Stimulated activated CD4-positive, alpha-beta T cell treated with anti-CD3 and anti-CD28 coated beads, TNF-alpha, amount 100 ng/mL, for 4 hours (primary cell): ENCODE measurements at places on chromosomes 5 and 9.

DNA sequence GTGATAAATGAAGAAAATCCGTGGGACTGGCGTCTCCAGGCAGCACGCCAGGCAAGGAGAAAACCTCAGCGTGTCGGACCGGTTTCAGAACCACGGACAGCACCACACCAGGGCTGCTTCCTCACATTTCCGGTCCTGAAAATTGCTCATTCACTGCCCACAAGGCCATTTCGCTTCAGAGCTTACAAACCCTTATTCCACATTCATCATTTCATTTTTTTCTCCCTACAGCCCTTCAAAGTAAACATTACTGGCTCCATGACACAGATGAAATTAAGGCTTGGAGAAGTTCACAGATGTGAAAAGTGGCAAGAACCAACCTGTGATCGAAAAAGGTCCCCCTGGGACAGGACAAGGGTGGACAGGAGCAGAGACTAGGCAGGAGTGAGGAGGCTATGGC lies 1.5 kb upstream of the GPRIN1 start:
- DNase-seq = no peak

- DNase-seq = no peak
Measured at GRCh38 chr5:122849771-122850170, 4.4 kb downstream of the SNX24 start.

GRCh38 chr5:34015120-34015822 lies 7.4 kb upstream of the AMACR start:
- DNase-seq = no peak

GRCh38 chr9:99748676-99749075 lies 73.0 kb upstream of the NR4A3 start:
- no peak for DNase-seq

DNA sequence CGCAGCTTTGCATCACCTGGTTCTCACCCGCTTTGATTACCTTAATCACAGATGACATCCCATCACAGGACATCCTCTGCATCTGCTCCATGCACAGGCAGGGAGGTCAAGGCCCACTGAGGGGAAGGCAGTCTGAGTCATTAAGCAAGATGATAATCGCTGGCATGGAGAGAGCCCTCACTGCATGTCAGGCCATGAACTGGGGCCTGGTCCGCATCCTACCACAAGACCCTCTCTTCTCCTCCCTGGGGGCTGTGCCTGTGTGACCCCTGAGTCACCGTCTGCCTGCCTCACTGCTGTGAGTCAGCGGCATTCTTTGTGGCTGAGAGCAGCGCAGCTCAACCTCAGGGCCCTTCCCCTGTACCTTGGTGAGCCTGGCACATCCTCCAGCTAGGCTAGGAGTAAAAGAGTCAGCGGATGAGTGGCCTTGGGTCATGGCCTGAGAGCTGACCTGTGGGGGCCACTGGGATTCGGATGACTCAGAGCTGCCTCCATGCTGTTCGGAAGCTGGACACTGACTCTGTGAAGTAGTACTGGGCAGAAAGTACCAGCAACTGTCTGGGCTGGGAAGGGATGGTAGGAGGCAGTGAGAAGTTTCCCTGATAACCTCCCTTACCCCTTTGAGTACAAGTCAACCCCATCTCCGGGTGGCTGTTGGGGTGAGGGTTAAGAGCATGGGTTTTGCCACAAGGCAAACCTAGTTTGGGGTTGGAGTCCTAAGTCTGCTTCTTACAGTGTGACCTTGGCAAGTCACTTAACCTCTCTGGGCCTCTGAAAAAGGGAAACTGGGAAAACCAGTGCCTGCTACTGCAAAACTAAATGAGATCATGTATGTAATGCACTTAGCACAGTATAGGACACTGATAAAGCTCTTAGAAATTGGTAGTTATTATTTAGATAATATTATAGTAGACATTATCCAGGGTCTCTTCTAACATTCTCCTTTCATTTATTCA lies 14.6 kb upstream of the ARSI start:
- DNase-seq = no peak

- no peak for DNase-seq
Measured at GRCh38 chr9:37990404-37991015, 78.5 kb downstream of the SHB start.

DNA sequence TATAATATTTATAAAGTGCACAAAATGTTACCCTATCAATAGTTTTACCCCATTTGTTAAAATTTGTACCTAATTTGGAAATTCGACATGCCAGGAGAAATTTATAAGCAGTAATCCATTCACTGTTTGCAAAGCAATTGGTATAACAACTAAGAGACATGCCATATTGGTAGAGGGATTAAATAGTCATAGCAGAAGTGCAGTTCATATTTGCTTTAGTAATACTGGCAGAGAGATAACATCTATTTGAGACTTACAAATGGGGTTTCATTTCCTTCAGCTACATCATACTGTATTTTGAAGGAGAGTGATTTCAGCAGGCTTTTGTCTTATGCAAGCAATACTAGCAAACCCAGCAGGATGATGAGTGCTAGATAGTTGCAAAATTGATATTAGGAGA lies 610.4 kb upstream of the CDH10 start:
- DNase-seq = no peak

DNA sequence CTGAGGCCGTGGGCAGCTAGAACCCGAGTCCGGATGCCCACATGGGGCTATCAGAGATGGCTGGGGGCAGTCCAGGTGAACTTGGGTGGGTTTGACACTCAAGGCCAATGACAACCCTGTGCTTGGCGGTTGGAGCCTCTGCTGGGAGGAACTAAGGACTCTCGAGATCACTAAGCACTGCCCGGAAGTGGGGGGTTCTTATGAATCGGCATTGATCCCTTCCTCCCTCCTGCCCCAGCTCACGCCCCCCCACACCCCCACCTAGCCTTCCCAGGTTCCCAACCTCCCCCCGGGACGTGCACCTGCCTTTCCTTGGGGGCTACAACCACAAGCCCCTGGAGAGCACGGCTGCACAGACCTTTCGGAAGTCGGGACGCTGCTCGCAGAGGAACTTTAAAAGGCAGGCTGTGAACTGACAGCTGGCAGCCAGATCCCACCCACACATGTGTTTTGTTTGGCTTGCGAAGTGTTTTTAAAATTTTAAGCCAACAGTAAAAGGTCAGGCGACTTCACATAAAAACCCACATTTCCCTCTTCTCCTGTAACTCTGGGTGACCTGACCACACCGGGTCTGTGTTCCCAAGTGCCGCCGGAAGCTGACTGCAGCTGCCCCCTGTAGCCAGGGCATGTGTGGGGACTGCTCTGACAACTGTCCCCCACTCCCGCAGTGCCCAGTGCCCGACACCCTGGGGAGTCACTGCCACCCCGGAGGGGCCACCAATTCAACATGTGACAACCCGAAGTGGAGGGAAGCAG lies 5.1 kb upstream of the RALGDS start:
- no peak for DNase-seq

DNA sequence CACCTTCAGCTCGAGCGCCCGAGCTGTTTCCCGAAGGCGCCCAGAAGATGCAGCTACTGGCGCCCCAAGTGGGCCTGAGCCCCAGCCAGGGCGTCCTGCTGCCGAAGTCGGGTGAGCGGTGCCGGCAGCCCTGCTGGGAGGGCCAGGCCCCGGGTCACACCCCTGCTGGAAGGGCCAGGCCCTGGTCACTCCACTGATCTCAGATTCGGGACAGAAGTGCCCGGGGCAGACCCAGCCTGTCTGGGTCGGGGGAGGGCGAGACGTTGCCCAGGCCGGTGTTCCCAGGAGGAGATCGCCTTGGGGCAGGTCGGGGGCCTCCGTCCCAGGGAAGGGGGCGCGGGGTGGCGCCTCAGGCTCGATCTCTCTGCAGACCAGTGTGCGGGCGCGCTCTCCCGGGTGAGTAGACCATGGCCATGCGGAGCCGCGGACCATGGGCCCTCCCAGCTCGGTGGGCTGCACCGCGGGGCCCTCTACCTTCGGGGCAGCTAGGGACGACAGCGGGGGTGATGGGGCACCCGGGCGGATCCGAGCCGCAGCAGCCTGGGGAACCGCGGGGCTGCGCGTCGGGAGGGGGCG lies 2.3 kb downstream of the LCNL1 start:
- DNase-seq = no peak

DNA sequence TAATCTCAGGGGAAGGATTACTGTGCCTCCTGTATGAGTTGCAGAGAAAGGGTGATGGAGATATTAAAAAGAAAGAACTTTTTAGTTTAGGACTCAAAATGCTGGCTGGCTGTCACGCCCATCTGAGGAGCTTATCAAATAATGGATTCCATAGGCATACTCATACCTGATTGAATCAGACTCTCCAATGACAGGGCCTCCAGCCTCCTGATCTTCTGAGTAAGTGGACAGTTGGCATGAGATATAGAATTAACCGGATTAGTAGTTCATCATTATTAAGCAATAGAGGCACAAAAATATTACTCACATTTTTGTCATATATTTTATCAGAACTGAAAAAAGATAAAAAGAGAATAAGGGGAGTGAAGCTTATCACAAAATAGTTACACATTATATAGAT lies 157.0 kb upstream of the RASA1 start:
- no peak for DNase-seq

DNA sequence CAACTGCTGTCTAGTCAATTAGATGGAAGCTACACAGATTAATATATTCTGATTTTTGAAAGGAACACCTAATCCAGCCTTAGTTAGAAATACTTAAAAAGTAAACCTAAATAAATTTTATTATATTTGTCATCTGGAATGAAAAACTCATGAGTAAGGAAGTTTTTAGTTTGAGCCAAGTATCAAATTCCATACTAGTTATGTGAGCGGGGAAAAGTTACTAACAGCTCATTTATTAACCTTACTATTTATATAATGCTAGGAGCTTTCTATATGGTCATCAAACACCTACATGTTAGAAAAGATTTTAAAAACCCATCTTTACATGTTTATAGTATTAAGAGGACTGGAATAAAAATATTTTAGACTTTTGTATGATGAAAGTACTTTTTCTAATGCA lies 41.6 kb upstream of the POU5F2 start:
- no peak for DNase-seq

GRCh38 chr5:72921886-72922285 lies 34.0 kb upstream of the FCHO2 start:
- DNase-seq = no peak

GRCh38 chr5:59528202-59528862 lies 365.2 kb downstream of the PDE4D start:
- no peak for DNase-seq

DNA sequence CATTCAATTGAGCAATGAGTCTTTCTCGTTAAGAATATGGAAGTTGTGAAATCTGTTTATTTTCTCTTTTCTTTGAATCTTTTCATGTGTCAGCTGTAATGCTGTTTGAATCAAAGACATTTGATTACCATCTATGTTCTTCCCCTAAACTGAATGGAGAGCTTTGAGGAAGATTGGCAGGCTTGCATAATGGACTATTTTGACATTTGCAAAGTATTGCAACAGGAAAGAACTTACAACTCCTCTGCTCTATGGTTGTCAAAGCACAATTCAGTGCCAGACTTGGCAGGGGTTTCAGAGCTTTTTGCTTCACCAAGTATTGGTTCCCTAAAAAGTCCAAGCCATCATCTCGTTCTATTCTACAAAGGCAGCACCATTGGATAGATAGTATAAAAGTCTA lies 549.0 kb upstream of the NUDT12 start:
- DNase-seq = no peak

- DNase-seq = no peak
Measured at GRCh38 chr5:135379046-135379654, 19.9 kb downstream of the MACROH2A1 start.

GRCh38 chr5:80963966-80964481 lies 3.9 kb downstream of the RASGRF2 start:
- DNase-seq = no peak

- DNase-seq = no peak
Measured at GRCh38 chr5:28896949-28897348, 1858.6 kb upstream of the CDH9 start.

DNA sequence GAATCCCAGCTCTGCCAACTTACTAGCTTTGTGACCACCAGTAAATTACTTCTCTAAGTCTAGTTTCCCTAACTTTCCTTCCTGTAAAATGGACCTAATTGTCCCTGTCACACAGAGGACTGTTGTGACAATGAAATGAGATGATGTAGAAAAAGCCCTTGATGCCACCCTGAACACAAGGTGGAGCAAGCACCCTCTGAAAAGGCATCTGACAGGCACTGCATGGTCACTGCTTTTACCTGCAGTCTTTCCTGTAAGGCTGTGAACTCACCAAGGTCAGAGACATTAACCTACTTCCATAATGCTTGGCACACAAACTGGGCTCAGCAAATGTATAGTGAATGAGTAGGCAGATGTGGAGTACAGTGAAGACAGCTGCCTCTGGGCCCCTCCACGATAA lies 6.1 kb downstream of the SLC31A2 start:
- no peak for DNase-seq

DNA sequence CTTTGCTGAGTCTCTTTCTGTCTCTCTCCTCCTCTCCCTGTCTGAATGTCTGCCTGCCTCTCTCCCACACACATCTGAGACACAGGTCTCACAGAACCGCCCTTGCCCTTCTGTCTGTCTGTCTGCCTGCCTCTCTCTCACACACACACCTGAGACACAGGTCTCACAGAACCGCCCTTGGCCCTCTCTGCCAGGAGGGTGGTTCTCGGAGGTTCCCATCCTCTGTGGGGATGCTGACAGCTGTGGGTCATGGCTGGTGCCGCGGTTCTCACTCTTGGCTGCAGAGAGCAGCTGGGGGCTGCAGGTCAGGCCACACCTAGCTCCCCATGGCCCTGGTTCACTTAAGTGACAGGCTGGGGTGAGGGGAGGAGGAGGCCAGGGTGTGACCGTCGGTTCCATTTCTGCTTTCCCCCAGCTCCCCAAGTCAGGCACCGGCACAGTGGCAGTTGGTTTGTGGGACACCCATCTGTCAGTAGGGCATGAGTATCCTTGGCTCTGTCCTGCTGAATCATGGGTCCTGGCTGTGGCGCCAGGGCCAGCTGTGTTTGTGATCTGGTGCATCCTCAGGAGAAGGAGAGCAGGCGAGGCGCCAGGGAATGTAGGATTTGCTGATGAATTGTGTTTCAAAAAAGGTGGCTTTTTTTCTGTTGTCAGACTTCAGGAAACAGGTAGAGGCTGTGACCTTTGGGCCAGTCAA lies 42.3 kb upstream of the CLPTM1L start:
- no peak for DNase-seq

DNA sequence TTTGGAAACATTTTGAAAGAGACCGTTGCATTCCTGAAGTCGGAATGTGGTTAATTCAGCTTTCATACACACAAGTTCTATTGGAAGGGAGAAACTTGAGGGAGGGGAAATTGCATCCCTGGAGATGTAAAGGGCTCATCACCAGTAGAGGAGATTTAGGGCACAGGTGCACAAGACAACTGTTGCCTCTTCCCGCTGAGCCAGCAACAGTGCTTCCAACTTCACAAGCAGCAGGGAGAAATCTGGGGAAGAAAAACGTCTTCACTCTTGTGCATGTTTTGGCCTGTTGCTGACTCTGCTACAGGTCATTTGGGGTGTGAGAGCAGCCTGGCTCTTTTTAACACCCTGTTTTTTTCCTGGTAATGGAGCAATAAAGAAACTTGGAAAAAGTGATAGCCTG lies 277.9 kb downstream of the GAS1 start:
- DNase-seq = no peak

- no peak for DNase-seq
Measured at GRCh38 chr9:70480405-70480980, 66.0 kb upstream of the KLF9 start.

- no peak for DNase-seq
Measured at GRCh38 chr5:154301726-154302125, 111.2 kb downstream of the GALNT10 start.
